Activated CD4-positive, CD25-positive, alpha-beta regulatory T cell (primary cell): ENCODE measurements at places on chromosomes 5 and 9.

DNA sequence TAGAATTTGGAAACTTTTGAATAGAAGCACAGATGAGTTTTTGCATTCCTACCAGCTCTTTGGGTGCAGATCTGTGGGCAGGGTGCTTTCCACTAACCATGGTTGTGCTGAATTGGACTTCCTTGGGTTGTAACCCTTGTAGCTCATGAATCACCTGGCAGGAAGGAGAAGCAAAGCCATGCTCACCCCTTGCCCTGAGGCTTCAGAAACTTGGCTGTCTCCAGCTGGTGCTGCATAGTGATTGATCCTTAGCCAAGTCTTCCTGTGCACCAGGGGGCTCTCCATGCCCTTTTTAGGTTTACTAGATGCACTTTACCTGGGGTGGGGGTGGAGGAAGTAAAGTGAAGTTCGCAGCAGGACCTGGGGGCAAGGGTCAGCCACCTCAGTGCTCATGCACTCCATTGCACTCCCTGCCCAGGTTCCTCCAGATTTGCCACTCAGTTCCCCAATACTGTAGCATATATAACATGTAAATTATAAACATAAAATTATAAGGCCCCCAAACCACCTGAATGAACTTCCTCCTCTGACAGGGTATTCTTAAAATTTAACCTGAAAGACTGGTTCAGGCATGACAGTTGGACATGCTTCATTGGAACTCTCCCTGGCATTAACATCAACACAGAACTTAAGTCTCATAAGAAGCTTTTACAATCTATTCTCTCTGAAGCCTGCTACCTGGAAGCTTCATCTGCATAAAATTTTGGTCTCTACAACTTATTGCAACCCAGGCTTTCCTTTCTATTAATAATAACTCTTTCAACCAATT lies 25.8 kb upstream of the IFNA14 start:
- DNase-seq: no peak

DNA sequence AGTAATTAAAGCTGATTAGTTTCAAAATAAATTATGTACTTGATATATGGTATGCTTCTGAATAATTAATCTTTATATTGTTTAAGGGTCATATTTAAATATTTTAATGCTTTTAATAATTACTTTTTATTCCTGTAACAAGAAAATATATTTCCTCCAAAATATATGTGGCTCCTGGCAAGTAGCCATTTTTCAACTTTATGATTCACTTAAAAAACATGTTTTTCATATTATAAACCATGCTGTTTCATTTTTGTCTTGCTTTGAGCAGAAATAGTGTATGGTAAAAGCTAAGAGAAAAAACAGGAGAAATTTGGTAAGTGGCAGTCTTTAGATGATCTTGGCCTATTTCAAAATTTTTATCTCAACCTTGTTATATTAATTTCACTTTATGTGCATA lies 14.6 kb downstream of the SPATA9 start:
- no peak for DNase-seq

- no peak for DNase-seq
Observed at GRCh38 chr9:41229408-41230401, 40.6 kb upstream of the ZNG1F start.

GRCh38 chr5:147554261-147554817 lies 44.5 kb upstream of the DPYSL3 start:
- no peak for DNase-seq

DNA sequence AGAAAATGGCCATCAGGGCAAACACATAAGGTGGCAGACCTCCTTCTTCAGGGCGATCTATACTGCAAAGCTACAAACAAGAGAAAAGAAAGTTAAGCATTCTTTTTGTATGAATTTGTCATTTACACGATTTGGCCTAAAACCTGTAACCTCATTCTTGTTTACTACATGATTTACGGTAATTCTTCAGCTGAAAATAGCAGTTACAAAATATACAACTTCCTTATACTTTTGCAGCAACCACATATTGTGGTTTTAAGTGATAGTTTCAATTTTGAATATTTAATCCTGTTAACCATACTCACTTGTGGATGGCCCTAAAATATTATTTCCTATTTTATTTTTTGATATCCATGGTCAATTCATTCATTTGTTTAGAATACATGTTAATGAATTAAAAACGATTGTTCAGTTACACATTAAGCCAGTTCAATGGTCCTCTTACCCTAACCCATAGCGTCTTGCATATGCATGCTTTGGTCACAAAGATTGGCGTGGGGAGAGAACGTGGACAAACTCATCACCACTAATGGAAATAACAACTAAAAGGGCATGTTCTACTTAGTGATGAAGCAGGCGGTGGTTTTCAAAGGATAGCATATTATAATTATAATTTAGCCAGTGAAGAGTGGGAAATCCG lies 16.6 kb downstream of the TUT7 start:
- DNase-seq: no peak

- DNase-seq: no peak
Observed at GRCh38 chr9:2192356-2192979, 177.3 kb downstream of the SMARCA2 start.

DNA sequence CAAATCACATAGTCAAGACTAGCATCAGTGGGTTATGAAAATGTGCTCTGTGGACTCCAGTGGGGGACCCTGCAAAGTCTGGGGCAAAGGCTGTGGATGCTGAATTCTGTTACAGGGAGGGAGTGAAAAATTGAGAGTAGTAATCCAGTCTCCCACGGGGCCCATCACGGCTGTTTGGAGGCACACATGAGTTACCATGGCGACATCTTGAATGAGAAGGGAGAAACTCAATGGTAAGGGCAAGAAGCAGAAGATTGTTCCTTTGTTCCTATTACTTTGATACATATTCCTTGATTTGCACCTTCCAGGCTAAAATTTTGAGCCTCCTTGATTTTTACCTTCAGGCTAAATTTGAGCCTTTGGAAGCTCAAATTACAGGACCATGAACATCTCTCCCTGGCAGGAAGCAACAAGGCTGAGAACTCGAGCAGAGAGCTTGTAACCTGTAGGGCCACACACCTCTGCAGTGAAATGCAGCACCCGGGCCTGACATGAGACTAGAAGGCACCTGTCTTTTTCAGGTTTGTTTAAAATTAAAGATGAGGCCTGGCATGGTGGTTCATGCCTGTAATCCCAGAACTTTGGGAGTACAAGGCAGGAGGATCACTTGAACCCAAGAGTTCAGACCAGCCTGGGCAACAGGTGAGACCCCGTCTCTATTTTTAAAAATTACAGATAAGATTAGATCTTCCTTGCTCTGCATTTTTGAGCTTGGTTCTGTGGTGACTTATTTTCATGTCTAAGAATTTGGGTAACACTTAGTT lies 31.0 kb upstream of the ZFR start:
- no peak for DNase-seq

- no peak for DNase-seq
Observed at GRCh38 chr5:31185951-31186350, 7.5 kb upstream of the CDH6 start.

DNA sequence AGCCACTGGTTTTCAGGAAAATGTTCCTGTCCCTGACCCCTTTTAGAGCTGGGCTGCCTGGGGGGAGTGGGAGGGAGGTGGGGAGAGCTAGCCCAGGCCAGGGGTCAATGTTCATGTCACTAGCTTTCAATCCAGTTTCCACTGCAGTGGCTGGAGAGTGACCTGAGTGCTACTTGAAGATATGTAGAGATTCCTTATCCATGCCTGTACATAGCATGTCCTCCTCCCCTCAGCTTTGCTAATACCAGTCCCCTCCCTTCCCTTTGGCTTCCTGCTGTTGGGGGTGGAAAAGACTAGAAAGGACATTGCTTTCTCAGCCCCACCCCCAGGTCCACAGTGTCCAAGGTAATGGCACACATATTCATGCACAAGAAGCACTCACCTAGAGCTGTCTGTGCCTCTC lies 7.8 kb downstream of the DNAJB5 start:
- DNase-seq: no peak

DNA sequence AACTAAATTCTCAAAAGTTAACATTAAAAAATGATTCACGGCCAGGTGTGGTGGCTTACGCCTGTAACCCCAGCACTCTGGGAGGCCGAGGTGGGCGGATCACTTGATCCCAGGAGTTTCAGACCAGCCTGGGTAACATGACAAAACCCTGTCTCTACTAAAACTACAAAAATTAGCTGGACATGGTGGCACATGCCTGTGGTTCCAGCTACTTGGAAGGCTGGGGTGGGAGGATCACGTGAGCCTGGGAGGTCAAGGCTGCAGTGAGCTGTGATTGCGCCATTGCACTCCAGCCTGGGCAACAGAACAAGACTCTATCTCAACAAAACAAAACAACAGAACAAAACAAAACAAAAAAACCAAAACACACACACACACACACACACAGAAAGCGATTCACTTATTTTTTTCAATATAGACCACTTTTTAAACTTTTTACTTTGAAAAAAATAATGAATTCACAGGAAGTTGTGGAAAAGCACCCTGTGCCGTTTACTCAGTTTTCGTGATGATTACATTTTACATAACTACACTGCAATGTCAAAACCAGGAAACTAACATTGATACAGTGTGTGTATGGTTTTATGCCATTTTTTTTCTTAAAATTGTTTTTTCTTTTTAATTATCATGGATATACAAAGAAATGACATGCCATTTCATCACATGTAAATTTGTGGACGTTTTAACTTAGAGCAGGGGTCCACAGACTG lies 73.7 kb downstream of the TENT4A start:
- no peak for DNase-seq

- DNase-seq: peak; percentile 46
Observed at GRCh38 chr9:20621471-20622329, 599 bp downstream of the MLLT3 start.

- no peak for DNase-seq
Observed at GRCh38 chr5:79872291-79872690, 118.8 kb downstream of the MTX3 start.

- no peak for DNase-seq
Observed at GRCh38 chr5:97838214-97838613, 655.2 kb upstream of the RIOK2 start.

- no peak for DNase-seq
Observed at GRCh38 chr5:146032911-146033310, 72.5 kb downstream of the PLAC8L1 start.

DNA sequence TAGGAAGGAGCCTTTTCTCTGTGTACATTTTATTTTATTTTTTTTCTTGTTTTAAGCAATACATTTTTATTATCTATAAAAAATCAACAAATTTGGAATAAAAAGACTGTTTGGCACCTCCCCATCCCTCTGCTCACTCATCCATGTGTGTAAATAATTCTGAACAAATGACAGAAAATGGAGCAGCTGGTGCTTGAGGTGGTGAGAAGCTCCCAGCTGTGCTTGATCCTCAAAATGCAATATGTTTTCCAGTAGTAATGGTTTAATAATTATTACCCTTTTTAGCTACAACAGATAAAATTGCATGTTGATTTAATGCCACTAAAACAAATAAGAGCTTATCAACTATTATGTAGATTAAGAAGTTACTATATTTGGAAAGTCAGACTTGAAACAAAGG lies 132.5 kb downstream of the CDH18 start:
- no peak for DNase-seq

- DNase-seq: no peak
Observed at GRCh38 chr5:132229236-132229635, 1.6 kb upstream of the P4HA2 start.

GRCh38 chr9:82894548-82894947 lies 168.4 kb downstream of the RASEF start:
- DNase-seq: no peak
